ENCODE measurements at places on chromosomes 11 and 22.

DNA sequence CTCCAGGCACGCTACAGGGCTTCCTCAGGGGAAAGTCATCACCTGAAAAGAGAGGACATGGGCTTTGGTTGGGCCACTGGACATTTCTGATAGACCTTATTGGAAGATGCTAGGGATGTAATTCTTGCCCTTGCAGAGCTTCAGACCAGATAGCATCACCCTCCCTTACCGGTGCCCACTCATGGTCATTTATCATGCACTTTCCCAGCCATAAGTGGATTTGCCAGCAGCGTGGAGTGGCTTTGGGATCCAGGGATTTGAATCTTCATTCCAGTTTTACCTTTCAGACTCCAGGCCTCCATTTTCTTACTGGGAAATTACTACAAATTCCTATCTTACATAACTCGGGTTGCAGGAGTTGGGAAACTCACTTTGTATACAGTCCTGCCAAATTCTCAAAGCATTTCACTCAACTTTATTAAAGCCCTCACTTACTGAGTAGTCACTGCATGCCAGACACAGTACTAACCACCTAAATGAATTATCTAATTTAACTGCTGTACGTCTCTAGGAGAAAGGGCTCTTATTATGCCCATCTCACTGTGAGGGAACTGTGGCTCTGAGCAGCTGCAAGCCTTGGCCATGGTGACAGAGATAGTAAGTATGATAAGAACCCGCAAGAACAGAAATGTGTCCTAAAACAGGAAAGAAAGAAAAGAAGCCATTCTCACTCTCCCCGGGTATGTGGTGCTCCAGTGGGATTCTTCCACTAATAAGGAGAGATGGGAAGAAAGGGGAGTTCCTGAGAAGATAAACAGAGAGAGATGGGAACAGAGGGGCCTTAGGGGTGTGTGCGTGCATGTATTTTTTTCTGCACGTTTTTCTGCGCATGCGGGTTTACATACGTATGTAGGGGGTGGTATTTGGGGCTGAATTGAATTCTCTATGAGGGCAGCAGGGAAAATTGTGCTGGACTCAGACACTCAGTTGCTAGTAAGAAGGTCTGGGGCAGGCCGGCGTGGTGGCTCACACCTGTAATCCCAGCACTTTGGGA is 9.7 kb downstream of the CHRM1 start:
- DNase-seq, result no peak

- no peak for DNase-seq
Observed at GRCh38 chr11:106286881-106287504, 209.5 kb downstream of the AASDHPPT start.

DNA sequence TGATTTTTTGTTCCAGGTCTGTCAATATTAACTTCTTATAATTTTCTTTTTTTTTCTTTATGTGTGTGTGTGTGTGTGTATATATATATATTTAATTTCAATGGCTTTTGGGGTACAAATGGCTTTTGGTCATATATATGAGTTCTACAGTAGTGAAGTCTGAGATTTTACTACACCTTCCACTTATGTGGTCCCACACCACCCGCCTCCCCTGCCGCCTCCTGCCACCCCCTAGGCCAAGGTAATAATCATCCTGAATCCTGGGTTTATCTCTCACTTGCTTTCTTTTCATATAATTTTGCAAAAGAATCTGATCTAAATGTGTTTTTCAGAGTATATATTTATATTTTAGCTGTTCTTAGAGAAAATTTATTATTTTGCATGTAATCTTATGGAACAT is 11.1 kb downstream of the NEAT1 start:
- DNase-seq, result no peak

GRCh38 chr11:116648247-116649174 is 124.3 kb downstream of the BUD13 start:
- no peak for DNase-seq

DNA sequence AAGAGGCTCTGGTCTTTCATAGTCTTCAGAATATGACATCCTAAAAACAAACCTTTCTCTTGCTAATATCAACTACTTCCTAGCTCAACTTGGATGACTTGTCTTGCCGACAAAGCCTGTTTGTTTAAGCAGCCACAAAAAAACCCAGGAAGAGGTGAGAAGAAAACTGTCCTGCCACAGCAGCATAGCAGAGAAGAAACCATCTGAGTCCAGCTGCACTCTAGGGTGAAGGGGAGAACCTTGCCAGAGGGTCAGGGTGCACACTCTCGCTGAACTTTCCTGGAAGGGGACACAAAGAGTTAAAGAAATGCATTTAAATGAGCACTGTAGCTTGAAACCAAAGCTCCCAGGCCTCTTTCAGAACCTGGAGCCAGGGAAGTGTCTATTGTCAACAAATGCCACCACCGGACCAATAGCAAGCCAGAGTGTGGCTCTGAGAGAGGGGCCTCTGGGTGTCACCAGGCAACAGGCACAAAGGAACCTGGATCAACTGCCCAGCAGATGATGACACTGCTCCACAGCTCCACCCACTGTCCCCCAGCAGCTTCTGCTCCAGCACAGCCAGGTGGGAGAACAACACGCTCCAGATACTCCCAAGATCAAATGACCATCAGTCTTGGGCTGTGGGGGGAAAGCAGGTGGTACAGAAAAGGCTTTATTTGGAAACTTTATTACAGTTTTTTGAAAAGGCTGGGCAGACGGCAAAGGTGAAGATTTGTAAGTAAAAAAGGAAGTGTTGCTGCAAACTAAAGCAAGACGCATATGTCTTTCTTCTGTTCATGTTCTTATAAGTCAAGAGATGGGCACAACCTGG is 105.7 kb downstream of the RASSF10 start:
- no peak for DNase-seq

DNA sequence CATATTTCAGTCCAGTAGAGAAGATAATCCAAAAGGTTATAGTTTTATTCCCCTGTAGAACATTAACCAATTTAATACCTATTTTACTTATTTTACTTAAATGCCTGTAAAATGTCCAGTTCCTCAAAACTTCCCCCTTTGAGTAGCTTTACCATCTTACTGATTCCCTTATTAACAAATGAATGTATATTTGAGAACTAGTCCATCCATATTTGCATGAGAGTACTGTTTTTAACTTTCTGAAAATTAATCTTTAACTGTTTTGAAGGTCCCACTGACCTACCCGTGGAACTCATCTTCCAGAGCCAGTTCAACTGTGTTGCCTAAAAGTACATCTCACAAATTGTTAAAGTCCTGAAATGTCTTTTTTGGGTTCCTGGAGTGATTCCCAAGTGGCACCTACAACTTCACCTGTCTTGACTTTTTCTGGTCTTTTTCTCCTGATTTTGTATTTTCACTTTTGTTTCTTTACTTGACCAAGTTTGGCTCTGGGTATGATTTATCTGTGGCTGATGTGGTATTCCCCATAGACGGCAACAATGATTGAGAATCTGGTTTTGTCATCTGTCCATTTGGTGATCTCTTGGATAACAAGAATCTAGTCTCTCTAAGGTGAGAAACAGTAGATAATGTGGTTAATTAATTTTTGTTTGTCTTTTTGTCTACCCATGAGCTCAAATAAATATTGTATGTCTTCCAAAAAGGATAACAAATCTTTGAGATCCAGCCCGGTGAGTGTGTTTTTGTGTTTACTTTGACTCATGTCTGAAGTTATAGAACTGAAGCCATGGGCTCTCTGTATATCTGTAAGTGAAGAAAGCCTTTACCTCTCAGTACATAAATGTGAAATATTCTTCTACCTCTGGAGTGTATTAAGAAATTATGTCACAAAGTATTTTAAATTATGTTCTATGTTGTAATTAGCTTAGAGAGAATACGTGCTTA is 174.2 kb downstream of the ETS1 start:
- no peak for DNase-seq

DNA sequence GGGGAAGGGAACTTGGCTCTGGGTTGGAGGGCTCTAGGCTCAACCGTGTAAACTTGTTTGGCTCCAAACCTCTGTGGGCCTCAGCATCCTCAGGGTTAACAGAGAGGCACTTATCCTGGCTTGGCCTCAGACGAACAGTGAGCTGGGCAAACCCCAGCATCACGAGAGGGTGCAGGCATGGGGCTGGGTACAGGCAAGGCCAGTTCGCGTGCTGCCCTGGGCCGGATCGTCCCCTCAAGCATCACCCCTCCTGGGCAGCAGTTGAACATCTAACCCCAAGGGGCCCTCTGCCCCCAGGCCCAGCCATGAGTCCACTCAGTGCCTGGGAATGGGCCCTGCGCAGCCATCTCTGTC is 1.9 kb downstream of the EHBP1L1 start:
- no peak for DNase-seq

GRCh38 chr11:26860895-26861294 is 133.0 kb upstream of the FIBIN start:
- no peak for DNase-seq

- DNase-seq, result no peak
Observed at GRCh38 chr11:113551645-113552044, 76.4 kb upstream of the DRD2 start.

GRCh38 chr11:792873-793272 is 3.0 kb upstream of the CEND1 start:
- no peak for DNase-seq

- no peak for DNase-seq
Observed at GRCh38 chr11:133898031-133898769, 52.9 kb upstream of the SPATA19 start.

DNA sequence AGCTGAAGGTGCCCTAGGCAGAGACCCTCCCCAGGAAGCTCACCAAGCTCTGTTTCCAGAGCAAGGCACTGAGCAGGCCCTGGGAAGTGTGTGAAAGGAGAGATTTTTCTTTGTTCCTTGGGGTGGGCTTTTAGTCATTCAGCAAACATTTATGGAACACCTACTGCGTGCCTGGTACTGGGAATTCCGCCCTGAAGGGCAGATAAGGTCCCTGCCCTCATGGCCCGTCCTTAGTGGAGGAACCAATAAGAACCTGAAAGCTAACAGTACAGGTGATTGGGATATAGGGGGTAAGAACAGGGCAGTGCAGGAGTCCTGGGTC is 3.9 kb downstream of the TMEM134 start:
- no peak for DNase-seq

DNA sequence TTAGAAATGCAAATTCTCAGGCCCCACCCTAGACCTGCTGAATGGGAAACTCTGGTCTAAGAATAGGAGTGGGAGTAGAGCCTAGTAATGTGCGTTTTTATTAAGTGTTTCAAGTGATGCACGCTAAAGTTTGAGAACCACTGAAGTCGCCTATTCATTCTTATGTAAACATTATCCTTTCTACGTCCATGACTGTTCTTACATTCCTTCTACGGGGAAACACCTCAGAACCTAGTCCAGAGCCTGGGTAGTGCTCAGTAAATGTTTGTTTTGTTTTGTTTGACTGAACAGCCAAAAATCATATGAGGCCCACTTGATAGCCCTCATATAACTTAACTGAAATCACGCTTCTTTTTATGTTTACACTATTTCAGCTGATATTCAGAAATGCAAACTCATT is 29.8 kb downstream of the VSIG10L2 start:
- DNase-seq, result no peak

DNA sequence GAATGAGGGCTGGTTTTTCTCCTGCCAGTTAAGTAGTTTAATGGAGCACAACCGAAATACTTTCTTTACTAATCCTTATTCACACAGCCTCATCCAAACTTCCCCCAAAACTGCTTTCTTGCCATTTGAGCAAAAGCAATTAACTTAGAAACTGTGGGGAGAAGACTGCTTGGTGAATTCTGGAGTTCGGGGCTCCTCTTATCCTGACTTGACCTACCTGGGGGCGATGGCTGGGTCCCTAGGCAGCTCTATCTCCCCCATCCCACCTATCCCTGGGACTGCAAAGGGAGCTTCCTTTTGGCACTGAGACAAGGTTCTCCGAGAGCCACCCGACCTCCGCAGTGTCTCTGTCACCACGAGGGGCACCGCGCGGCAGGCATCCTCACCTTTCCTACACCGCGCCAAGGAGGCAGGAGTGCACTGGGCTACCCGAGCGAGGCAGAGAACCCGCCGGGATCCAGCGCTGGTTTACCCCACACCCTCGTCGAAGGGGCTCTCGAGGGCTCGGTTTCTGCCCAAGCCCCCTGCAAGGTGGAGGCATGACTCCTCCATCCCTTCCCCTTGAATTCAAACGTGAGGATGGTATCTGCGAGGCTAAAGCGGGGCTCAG is 759 bp downstream of the DESI1 start:
- peak; percentile 57 for DNase-seq

DNA sequence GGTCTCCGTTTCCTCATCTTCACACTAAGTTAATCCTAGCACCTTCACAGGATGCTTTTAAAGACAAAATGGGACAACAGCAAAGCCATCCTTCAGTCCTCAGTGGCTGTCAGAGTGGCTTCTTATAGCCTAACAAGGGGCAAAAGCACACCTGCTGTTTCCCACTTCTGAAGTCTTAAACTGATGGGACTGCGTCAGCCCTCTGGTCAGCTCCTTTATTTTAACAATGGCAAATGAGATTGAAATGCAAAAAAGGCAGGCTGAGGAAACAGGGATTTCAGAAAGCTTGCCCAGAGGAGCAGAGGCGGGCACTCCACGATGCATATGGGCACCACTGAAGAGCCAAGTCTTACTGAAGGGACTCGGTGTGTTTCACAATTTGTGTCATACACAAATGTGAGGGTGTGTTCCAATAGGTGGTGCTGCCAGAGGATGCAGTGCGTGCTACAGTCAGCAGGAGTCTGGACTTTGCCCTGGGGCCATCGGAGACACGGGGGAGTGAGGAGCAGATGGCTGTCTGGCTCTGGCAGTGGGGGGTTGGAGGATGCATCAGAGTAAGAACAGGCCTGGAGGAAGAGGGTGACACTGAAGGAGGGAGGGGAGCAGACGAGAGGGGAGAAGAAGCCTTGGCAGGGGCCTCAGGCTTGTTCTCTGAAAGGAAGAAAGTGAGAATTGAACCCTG is 47.3 kb downstream of the TENM4 start:
- no peak for DNase-seq
